ENCODE measurements at places on chromosomes 3 and 15. TPM values are rescaled to one million over a fixed set of nuclear protein-coding genes. Genes with fewer than 3 reads are reported as not detected.

The CLRN1 gene
- total RNA-seq = not detected

The FBXO22 gene
- total RNA-seq = 66.7 TPM

DNA sequence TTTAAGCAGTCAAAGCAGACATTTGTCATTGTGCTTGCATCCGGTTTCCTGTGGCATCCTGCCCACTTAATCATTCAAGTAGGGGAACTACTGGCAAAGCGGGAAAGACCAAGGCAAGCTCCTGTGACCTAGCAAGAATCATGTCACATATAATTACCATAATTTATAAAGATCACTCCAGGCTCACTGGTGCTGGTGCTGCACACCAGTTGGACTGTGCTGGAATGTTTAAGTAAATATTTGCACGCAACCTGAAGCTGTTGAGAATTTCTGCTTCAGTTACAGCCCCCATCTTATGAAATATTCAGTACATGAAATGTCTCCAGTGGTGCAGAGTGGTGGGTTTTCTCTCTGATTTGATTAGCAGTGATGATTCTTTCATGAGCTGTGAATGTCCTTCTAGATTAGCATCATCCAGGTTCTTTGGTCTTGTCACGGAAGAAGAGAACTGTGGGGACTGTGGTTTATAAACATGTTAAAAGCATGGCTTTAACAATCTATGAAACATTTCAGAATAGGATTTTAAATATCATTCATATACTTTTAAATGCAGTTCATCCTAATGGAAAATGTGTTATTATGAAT is 621.3 kb upstream of the EPHA6 start:
- DNase-seq = no peak

- no peak for DNase-seq
Measured at GRCh38 chr3:132597660-132598059, 590 bp downstream of the ACKR4 start.

Data from activated CD4-positive, alpha-beta memory T cell treated with anti-CD3 and anti-CD28 coated beads for 36 hours (primary cell).